Breast epithelium (tissue), 4 donors: ENCODE measurements at places on chromosomes 3 and 15.

- no peak for DNase-seq
Observed at GRCh38 chr3:189967254-189967865, 153.3 kb downstream of the P3H2 start.

DNA sequence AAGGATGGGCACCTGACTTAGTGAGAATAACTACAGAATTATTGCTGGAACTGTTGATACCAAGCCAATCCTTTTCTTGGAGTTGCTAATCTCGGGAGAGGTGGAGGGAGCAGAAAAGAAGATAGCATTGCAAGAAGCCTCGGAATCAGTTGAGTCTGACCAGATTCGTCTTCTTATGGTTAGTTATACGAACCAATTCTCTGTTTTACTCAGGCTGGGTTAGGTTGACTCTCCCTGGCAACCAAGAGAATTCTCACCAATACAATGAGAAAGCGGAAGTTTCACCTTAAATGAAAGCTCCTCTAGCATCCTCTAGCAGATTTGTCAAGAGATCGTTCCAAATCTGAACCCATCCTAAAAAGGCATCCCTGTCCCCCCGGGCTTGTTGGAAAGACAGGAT is 43.5 kb upstream of the UBE2E1 start:
- DNase-seq, result no peak

- DNase-seq, result no peak
Observed at GRCh38 chr15:70486451-70487386, 276.6 kb downstream of the UACA start.

DNA sequence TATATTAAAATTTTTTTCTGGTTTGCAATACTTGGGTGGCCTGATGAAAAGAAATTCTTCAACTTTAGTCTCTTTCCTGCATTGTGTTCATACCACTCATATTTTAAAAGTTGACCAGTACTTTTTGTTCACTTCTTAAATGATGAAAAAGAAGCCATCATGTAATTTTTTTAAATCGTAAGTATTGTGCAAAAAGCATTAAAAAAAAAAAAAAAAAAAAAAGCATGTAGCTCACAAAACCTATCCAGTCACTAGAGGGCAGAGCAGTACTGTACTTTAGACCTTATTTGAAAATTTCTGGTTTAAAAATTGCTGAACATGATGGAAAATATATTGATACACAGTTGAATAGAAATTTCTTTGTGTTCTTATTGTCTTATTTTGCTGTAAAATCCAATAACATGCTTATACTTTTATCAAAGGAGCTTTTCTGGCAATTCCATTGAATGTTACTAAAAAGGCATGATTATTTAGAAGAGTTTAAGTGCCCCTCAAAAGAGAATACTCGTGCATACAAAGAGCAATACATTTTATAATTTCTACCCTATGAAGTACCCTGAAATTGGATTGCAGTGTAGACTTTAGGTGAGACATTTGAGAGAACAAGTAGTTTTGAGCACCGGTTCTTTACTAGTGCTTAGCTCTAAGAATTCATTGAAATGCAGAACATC is 137.7 kb downstream of the BBX start:
- no peak for DNase-seq

GRCh38 chr15:73972984-73973682 is 19.0 kb downstream of the STOML1 start:
- DNase-seq, result peak; percentile 82

- DNase-seq, result no peak
Observed at GRCh38 chr15:47743886-47744285, 26.6 kb downstream of the SEMA6D start.

DNA sequence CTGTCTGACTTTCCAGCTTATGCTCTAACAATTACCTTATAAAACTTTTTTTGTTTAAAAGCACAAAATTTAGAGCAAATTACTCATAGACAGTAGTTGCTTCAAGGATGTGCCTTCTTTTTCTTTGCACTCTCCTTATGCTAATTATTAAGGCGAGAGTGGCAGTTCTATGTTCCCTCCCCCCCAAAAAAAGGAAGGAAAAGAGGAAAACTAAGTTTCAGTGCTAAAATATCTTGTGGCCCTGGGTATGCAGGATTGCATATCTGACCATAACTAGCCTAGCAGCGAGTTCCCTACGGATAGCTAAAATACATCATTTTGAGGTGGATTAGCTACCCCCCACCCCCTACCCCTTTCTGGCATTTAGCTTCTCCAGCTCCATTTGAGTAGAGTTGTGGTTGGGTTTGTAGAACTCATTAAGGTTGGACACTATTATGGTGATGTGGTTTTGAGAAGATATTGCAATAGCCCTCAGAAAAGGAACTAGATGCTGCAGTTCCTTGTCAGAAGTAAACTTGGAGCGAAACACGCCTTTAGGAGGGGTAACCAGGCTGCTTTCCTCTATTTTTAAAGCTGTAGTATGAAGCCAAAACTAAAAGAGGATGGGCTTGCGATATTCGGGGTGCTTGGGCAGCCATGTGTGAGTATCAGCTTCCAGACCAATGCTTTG is 174.6 kb downstream of the AKAP13 start:
- DNase-seq, result no peak
